ENCODE measurements at places on chromosomes 12 and 14. TPM values are rescaled to one million over a fixed set of nuclear protein-coding genes. Genes with fewer than 3 reads are reported as not detected.

- no peak overlapping the region for H3K4me3 ChIP-seq
- peak; percentile 11 for DNase-seq
- no peaks in the 10 kb centered on the region for H3K36me3 ChIP-seq
- H3K4me1 ChIP-seq, result no peaks in the 10 kb centered on the region
- no peaks in the 10 kb centered on the region for H3K27me3 ChIP-seq
Measured at GRCh38 chr14:98226411-98226810, 1045.6 kb downstream of the BCL11B start.

GALNT6 gene
- 41.3 TPM for total RNA-seq

DNA sequence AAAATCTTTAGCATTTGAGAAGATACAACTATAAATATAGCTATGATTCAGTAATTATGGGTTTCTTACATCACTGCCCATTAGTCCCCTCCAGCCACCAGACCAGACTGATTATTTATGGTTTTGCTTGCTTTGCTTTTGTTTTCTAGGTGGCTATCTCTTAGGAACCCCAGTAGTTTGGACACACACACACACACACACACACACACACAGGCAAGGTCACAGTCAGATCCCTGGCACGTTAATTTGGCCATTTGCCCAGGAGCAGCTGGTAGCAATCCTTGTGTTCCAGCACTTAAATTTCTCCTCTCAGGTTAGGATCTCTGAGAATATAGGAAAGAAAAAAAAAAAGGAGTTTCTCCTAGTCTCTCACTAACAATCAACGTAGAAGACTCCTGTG lies 90.2 kb upstream of the RESF1 start:
- no peak overlapping the region for H3K4me3 ChIP-seq
- H3K27me3 ChIP-seq, result no peaks in the 10 kb centered on the region
- H3K27ac ChIP-seq, result no peak overlapping the region
- DNase-seq, result peak; percentile 28

DNA sequence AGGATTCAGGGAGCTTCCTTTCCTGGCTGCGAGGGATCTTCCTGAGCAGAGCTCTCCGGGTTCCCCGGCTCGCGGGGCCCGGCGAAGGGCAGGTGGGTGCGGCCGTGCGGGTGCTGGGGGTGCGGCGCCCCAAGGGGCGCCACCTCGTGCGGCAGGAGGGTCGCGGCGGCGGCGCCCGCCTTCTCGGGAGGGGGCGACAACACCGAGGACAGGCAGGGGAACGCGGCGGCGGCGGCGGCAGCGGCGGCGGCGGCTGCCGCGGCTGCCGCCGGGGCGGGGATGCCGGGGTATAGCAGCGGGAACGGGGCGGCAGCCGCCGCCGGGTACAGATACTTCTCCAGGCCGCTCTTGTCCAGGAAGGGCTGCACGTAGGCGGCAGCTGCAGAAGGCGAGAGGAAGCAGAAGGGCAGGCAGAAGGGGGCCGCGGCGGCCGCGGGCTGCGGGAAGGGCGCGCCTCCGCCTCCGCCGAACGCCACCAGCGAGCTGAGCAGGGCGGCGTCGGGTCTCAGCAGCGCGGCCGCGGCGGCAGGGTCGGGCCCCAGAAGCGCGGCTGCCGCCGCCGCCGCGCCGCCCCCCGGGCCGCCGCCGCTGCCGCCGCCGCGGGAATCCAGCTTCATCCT lies 2.7 kb downstream of the BHLHE41 start:
- H3K36me3 ChIP-seq, result no peaks in the 10 kb centered on the region
- H3K27me3 ChIP-seq, result peaks cover 42% of the 10 kb centered on the region
- H3K27ac ChIP-seq, result no peak overlapping the region
- H3K4me3 ChIP-seq, result peak overlapping the region; percentile 34
- peak; percentile 67 for DNase-seq

DNA sequence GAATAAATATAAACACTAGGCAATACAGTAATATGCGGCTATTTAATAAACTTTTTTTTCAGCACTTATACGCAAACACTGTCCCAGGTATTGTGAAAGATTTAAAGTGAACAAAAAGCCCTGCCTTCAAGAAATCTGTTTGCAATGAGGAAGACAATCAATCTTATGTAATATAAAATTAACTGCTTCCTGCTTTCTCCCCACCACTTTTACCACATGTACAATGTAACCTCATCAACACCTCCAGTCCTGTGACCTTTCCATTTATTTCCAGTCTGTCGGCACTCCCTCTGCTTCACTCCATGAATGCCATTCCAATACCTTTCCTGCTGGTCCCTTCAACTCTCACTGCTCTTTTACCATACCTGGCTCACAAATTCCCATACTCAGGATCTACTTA lies 10.5 kb downstream of the SNX6 start:
- no peaks in the 10 kb centered on the region for H3K27me3 ChIP-seq
- no peak overlapping the region for H3K4me3 ChIP-seq
- no peak for DNase-seq
- no peak overlapping the region for H3K27ac ChIP-seq
- H3K4me1 ChIP-seq, result no peaks in the 10 kb centered on the region

DNA sequence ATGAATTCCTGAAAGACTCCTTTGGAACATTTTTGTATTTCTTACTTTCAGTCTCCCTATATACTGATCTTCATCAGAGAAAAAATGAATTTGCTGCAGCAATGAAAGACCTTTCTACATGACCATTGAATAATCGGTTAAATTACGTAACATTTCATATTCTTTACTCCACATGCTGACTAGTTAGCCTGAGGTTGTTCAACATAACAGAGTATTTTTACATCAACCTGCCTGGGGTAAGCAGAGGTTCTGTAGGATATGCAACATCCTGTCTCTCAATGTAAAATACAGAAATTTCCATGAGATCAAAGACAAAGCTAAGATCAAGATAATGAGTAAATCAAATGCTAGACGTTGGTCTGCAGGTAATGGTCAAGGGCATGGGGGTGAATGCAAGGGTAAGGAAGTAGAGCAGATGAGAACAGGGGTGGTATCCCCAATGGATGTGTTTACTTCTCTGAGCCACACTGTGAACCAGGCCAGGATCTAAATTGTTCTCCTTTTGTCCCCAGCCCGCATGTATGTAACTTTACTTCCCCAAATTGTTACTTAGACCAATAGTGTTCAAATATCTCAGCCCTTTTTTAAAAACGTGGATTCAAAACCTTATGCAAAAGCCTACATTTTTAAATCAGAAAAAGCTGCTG lies 45.4 kb downstream of the DUSP6 start:
- H3K4me1 ChIP-seq, result no peaks in the 10 kb centered on the region
- H3K27ac ChIP-seq, result no peak overlapping the region
- H3K4me3 ChIP-seq, result no peak overlapping the region

TAS2R20 gene
- 6.3 TPM for total RNA-seq

AKAP6 gene
- 2.1 TPM for total RNA-seq

DBX2 gene
- not detected for total RNA-seq

Measured in hepatocyte (in vitro differentiated cells).